ENCODE measurements at places on chromosomes 5 and 9. TPM values are rescaled to one million over a fixed set of nuclear protein-coding genes. Genes with fewer than 3 reads are reported as not detected.

GPR21 gene
- 5.5 TPM for total RNA-seq

DNA sequence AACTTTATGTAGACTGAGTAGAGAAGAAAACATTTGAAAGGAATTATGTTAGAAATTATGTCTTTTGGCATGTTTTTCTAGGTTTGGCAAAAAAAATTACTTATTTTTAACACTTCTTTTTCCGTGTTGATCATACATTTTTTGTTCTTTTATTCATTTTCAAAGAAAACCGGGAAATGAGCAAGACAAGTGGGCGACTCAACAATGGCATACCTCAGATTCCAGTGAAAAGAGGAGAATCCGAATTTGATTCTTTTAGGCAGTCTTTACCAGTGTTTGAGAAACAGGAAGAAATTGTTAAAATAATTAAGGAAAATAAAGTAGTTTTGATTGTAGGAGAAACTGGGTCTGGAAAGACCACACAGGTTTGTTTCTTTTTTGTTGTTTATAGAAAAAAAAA is 12.9 kb downstream of the YTHDC2 start:
- no peak for DNase-seq

- DNase-seq, result no peak
Measured at GRCh38 chr9:128244837-128245231, 31.0 kb downstream of the GOLGA2 start.

GRCh38 chr5:156593546-156593945 is 256.5 kb upstream of the PPP1R2B start:
- no peak for DNase-seq

DNA sequence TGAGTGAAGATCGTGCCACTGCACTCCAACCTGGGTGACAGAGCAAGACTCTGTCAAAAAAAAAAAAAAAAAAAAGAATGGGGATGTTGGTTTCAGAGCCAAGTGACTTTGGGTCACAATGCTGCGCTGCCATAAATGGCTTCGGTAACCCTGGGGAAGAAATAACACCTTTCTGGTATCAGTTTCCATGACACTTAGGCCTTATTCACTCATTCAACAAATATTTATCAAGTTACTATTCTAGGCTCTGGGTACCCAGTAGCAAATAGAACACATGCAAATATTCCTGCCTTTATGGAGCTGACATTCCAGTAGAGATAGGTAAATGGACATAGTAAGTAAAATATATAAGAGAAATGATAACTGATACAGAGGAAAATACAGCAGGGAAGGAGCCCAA is 454.2 kb downstream of the PDE4D start:
- no peak for DNase-seq
